NCI-H1694 (cell line): ENCODE measurements at places on chromosomes 6 and 20.
A peak's percentile ranks its signal among the peaks of the same experiment; 100 is the strongest.

DNA sequence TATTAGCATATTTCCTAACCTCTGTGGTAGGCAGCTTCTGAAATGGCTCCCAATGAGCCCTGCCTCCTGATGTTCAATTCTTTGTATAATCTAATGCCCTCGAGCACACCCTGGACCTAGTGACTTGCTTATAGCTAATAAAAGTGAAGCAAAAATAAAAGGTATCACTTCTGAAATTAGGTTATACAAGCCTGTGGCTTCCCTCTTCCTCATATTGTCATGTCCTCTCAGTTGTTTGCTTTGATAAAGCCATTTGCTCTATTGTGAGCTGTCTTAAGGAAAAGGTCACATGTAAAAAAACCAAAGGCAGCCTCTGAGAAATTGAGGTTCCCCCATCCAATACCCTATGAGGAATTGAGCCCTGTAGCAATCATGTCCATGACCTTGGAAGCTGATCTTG, 442.1 kb upstream of the ADGRB3 start:
- no peak for DNase-seq

DNA sequence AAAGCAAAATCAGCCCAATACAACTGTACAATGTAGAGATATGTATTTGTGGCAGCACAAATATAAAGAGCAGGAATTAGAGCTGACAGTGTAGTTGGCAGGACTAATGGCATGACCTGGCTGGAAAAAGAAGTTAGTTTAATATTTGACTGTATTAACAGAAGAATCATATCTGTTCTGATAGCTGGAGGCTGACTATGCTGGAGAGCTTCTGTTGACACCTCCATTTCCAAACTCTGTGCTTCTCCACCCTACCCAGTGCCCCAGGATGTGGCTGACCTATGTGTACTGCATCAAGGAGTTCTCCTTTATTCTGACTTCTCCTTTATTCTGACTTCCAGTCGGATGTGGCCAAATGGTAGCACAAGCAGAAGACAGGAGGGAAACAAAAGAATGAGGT, 299.3 kb downstream of the PKHD1 start:
- no peak for DNase-seq

DNA sequence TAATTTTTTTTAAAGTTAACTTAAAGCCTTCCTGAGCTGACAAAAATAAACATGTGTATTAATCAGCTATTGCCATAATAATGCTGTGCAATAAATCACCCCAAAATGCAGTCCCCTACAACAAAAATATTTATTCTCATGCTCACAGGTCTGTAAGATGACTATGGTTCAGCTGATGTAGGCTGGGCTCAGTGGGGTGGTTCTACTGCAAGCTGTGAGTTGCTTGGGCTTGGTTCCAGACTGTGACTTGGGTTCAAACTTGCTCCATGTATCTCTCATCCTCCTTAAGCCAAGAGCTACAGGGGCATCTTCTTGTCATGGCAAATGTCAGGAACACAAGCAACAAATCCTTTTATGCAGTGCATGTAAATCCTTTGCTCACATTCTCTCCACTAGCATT, 644.3 kb downstream of the KIF16B start:
- no peak for DNase-seq

- no peak for DNase-seq
Measured at GRCh38 chr20:34033903-34034302, 40.2 kb downstream of the RALY start.

GRCh38 chr20:46520976-46521579, 7.7 kb upstream of the ZNF334 start:
- DNase-seq: peak; percentile 59
